NCI-H2227 treated with DMSO at 0.1 percent for 48 hours (cell line): ENCODE measurements at places on chromosomes 4 and X.

DNA sequence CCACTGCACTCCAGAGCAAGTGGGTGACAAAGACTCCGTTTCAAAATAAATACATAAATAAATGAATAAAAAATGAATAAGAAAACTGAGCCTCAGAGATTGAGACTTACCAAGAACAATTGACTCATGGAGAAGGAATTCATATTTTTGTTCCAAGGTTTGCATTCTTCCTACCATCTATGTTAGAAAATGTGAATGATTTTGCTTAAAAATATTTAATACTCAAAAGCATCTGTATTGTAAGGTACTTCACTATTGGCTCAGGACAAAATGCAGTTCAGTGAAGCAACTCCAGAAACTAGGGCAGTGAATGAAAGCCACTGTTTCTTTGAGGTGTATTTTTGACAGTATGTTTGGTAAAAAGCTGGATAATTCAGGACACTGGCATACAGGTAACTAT, 54.1 kb downstream of the XAGE2 start:
- DNase-seq, result no peak

GRCh38 chr4:38723726-38724474, 58.9 kb downstream of the TLR10 start:
- DNase-seq, result no peak

DNA sequence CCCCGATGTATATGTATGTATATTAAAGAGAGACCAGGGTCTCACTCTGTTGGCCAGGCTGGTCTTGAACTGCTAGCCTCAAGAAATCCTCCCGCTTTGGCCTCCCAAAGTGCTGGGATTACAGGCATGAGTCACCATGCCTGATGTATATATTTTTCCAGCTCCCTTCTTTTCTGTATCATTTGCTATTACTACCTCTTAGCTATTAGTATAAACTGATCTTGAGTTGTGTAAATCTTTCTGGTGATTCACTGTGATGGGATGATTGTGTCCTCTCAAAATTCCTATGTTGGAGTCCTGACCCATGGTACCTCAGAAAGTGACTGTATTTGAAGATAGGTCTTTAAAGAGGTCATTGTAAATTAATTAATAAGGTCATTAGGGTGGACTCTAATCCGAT, 53.1 kb downstream of the HPRT1 start:
- no peak for DNase-seq

- DNase-seq, result no peak
Measured at GRCh38 chr4:41141900-41142299, 72.4 kb downstream of the APBB2 start.

GRCh38 chr4:78311306-78311705, 240.3 kb upstream of the ANXA3 start:
- no peak for DNase-seq

DNA sequence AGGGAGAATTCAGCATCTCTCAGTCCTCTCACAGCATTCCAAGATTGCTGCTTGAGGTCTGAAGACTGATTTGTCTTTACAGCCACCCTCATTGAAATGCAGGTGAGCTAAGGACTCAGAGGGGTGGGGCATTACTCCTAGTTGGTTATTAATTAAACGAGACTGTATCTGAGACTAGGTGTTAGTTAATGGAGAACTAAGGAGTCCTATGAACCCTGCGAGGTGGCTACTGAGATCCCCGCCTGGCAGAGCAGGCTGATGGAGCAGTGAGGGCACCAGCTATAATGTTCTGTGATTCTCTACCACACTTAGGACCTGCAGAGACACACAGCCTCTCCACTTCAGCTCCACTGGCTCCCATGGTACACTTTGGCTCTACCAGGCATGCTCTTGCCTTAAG, 215.3 kb downstream of the MID1IP1 start:
- no peak for DNase-seq

DNA sequence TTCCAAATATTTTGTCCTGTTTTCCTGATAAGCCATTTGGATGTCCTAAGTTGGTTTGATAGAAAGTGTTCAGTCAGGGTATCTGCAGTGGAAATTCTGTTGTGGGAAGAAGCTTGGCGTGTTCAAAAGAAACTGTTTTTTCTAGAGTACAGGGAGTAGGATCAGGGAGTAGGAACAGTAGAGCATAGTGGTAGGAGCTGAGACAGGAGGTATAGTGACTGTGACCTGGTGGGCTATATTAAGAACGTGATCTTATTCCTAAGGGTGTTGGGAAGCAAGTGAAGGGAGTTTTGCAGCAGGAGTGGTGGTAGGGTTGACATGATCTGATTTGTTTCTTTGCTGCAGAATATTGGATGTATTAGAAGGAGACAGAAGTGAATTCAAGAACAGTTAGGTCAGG, 348.2 kb downstream of the BMPR1B start:
- no peak for DNase-seq

- no peak for DNase-seq
Measured at GRCh38 chrX:2627272-2627867, 63.7 kb upstream of the CD99 start.

- DNase-seq, result no peak
Measured at GRCh38 chrX:153670748-153671588, 2.6 kb downstream of the PNCK start.

GRCh38 chrX:11725631-11726442, 32.2 kb upstream of the MSL3 start:
- DNase-seq, result no peak
